ENCODE measurements at places on chromosomes 7 and 10.

GRCh38 chr10:16483241-16483917, 38.3 kb downstream of the C1QL3 start:
- DNase-seq: no peak

DNA sequence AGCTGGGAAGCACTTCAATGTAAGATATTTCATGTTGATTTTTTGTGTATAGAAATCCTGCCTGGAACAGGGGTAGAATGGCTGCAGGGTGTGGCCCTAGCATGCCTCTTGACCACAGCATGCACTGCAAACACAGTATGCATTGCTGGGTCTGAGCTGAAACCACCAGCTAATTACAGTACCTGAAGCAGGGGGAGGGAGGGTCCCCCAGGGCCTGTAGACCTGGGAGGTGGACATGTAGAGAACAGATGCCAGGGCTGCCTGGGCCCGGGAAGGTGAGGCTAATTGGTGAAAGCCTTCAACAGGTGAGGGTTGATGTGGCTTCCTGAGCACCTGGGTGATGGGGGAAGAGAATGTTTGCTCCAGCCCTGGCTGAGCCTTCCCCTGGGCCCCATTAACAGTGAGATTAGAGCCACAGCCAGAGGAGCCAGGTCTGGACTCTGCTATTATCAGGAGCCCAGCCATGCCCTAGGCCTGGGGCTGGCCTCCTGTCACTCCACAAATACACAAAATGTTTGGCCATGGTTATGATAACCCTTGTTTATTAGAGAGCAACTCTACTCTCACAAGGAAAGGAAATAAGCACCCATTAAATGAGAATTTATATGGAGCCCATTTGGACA, 83.3 kb downstream of the PLXNA4 start:
- no peak for DNase-seq

- no peak for DNase-seq
Measured at GRCh38 chr7:41641011-41641664, 61.8 kb downstream of the INHBA start.

GRCh38 chr7:92359801-92360200, 87.5 kb upstream of the GATAD1 start:
- DNase-seq: no peak

DNA sequence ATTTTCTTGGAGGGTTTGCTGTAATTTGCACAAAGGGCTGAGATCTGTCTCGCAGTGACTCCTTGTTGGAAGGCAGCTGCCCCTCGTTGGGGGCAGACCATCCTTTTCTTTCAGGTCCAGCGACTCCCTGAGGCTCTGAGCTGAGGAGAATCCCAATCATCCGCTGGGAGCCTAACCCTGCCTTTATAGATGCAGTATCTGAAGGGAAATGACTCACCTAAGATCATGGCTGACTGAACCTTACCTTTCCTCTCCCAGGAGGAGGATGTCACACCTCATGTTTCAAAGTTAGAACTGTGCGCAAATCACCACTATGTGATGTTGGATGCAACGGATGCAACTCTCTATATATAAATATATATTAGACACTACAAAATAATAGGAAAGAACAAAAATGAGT, 36.4 kb upstream of the MXI1 start:
- no peak for DNase-seq

GRCh38 chr7:158500651-158501052, 87.0 kb downstream of the PTPRN2 start:
- DNase-seq: no peak

DNA sequence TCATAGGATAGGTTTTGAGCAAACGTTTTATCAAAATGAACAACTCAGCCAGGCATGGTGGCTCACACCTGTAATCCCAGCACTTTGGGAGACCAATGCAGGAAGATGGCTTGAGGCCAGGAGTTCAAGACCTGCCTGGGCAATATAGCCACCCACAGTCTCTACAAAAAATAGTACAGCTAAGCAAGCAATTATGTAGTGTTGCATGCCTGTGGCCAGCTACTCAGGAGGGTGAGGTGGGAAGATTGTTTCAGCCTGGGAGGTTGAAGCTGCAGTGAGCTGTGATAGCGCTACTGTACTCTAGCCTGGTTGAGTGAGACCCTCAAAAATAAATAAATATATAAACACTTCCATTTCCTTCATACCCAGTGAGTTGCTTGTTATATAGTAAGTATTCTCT, 67.1 kb downstream of the LSMEM1 start:
- DNase-seq: no peak

Measured in NCI-H1436 treated with DMSO at 0.1 percent for 48 hours (cell line).